ENCODE measurements at places on chromosomes 6 and 20.

GRCh38 chr6:26304797-26305640 is 60.0 kb upstream of the BTN3A2 start:
- peak; percentile 89 for DNase-seq

DNA sequence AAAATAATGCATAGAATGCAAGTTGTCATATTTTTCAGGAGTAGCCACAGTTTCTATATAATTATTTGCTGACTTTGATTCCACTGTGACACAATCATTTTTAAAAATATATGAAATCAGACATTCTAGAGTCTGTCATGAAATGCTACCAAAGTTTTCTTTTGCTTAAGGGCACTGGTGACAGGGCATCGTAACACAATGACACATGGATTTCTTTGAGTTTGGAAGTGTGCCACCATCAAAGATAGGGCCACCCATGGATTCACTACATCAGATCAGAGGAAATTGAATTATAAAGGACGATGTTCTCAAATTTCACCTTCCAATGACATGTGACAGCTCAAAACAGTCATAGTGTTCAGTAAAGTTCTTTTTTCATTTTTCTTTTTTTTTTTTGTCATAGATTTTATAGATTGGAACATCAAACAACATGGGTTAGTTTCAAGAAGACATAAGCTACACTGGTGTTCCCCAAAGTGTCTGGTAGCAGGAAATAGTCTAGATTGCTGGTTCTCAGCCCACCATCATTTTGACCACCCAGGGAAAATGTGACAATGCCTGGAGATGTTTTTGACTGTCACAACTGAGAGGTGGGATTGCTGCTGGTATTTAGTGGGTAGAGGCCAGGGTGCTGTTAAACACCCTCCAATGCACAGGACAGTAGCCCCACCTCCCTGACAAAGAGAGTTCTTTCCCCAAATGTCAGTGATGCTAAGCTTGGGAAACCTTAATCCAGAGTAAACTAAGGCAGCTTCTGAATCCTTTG is 123.8 kb upstream of the DOK5 start:
- DNase-seq, result no peak

DNA sequence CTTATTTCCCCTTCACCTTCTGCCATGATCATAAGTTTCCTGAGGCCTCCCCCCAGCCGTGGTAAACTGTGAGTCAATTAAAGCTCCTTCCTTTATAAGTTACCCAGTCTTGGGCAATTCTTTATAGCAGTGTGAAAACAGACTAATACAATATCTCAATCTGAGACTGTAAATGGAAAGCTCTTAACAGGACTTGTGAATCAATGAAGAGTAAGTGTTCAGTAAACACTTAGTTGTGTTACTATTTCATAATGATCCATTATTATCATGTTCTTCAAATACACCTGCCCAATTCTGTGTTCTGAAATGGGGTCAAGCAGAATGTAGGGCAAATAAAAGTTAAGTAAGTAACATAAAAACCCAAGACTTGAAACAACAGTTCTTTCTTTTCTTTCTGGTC is 266.2 kb downstream of the TENT5A start:
- no peak for DNase-seq

DNA sequence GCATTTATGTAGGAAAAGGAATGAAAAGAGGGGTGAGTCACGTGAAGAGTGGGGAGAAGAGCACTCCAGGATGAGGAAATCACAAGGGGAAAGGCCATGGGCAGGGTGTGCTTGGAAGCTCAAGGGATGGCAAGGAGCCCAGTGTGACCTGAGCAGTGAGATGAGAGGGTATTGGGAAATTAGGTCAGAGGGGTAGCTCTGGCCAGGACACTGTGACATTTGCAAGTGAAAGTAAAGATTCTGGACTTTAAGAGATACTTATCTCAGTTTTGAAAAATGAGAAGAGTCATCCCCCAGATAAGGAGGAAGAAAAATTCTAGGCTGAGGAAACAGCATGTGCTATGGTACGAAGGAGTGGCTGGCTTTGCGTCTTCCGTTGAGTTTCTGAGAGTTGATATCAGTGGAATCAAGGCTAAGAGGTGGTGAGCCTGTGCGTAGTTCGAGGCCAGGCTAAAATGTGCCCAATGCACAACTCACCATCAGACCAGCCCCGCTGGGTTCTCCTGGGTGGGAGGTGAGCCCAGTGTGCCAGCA is 79.9 kb downstream of the GCLC start:
- DNase-seq, result peak; percentile 45

GRCh38 chr6:126064748-126065401 is 78.5 kb downstream of the TRMT11 start:
- no peak for DNase-seq

- no peak for DNase-seq
Observed at GRCh38 chr20:31939661-31940060, 12.2 kb downstream of the PDRG1 start.

- DNase-seq, result no peak
Observed at GRCh38 chr6:114364301-114364700, 21.5 kb upstream of the HS3ST5 start.

DNA sequence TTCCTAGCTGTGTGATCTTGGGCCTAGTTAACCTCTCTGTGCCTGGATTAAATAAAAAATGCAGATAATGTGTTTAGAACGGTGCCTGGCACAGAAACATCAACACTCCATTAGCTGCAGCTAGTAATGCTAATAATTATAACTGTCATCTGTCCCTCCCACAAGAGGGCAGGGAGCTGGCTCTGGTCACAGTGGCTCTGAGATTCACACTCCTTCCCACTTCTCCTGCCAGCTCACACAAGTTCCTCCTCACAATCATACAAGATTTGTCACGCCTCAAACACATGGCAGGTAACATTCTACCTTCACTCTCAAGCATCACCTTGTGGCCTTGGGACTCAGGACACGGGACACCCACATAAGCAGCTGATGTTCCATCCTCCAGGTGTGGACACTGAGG is 2.4 kb downstream of the ADA start:
- no peak for DNase-seq

DNA sequence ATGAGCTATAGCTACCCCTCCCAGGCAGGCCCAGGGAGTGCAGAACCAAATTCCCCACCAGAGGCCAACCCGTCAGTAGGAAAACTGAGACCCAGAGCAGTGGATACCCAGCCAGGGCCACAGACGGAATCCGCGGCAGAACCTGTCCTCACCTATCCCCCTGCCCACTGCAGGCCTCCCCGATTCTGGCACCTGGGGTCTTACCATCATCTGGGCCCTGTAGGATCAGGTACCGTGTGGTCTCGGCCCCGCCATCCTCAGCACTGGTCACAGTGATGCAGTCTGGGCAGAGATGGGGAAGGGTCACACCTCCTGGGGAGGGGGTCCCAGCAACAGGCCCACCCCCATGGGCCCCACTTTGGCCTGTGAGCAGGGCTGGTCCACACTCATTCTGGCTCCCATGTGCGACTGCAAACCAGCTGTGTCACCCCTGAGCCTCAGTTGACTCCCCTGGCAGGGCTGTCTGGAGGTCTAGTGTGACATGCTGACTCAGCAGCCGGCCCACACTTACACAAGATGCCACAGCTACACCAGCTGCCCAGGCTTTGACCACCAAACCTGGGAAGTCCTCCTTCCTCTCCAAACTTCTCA is 3.8 kb downstream of the ZNF335 start:
- DNase-seq, result no peak

DNA sequence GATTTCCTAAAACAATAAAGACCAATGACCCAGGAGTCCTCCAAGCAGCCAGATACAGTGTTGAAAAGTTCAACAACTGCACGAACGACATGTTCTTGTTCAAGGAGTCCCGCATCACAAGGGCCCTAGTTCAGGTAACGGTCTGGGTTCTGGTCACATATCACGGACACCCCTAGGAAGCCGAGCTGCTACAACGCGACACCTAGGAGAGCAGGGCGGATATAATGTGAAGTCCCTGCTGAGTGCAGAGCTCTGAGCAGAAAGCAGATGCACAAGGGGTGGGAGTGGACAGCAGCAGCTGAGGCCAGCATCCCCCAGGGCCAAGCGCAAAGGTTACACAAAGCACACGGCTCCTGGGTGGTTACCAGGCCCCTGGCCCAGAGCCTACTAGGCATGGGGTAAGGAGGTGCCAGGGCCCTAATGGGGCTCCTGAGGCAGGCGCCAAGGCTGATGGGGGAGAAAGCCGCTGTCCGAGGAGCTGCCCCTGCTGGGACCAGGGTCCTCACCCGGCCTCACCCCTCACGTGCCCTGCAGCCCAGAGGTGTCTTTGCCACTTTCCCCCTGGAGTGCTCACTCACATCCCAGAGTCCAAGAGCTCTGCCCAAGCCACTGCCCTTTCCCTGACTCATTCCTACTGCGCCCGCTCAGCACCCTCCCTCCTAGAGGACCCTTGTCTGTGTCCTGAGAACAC is 8.4 kb downstream of the CST7 start:
- no peak for DNase-seq
